ENCODE measurements at places on chromosomes 1 and 21. TPM values are rescaled to one million over a fixed set of nuclear protein-coding genes. Genes with fewer than 3 reads are reported as not detected.

The CLIC6 gene
- 0.03 TPM for polyA plus RNA-seq

DNA sequence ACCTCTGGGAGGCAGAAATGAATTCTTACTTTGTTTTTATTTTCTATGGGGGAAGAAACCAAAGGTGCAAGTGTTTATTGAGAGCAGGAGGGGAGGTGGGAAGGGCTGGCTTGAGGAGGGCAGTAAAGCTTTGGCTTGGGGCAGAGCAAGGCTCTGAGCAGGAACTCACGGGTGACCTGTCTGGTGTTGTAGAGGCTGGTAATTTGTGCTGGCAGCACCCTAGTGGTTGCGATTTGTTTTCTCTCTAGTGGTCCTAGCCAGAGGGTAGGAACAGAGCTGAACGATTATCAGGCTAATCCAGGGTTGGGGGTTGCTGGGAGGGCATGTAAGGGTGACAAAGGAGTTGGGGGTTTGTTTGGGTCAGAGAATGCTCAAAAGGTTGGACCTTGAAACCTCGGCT lies 16.6 kb downstream of the TMCC2 start:
- H3K36me3 ChIP-seq = no peaks in the 10 kb centered on the region
- H3K4me3 ChIP-seq = no peak overlapping the region
- peaks cover 14% of the 10 kb centered on the region for H3K4me1 ChIP-seq
- H3K27ac ChIP-seq = no peak overlapping the region
- no peak for DNase-seq

GRCh38 chr1:6345009-6345408 lies 48.6 kb downstream of the ACOT7 start:
- DNase-seq = no peak
- no peaks in the 10 kb centered on the region for H3K4me1 ChIP-seq
- H3K4me3 ChIP-seq = no peak overlapping the region
- H3K36me3 ChIP-seq = no peaks in the 10 kb centered on the region
- H3K27me3 ChIP-seq = no peaks in the 10 kb centered on the region
- H3K27ac ChIP-seq = no peak overlapping the region

The C4BPA gene
- polyA plus RNA-seq = not detected

The WLS gene
- polyA plus RNA-seq = 69.0 TPM

The KISS1 gene
- polyA plus RNA-seq = 0.10 TPM

DNA sequence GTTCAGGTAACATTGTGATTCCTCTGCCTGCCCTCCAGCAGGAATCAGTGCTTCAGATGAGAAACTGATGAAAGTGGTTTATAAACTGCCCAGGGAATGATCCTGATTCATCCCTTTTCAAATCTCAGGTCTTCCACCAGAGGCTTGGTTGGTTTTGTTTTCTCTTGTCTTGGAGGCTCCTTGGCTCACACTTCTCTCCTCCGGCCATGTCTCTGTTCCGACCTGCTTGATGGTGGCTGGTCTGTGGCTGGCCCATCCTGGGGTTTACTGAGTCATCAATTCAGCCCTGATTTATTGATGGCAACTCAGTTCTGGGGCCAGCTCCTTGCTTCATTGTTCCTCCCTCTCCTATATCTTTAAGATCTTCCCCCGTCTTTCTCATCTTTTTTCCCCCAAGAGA lies 56.6 kb upstream of the SLC2A1 start:
- H3K4me3 ChIP-seq = no peak overlapping the region
- H3K36me3 ChIP-seq = no peaks in the 10 kb centered on the region
- no peaks in the 10 kb centered on the region for H3K4me1 ChIP-seq
- H3K27ac ChIP-seq = no peak overlapping the region
- H3K27me3 ChIP-seq = peaks cover 11% of the 10 kb centered on the region
- no peak for DNase-seq
